ENCODE measurements at places on chromosomes 2 and 18.

GRCh38 chr2:40512256-40512655 lies 60.4 kb upstream of the SLC8A1 start:
- no peak for DNase-seq

DNA sequence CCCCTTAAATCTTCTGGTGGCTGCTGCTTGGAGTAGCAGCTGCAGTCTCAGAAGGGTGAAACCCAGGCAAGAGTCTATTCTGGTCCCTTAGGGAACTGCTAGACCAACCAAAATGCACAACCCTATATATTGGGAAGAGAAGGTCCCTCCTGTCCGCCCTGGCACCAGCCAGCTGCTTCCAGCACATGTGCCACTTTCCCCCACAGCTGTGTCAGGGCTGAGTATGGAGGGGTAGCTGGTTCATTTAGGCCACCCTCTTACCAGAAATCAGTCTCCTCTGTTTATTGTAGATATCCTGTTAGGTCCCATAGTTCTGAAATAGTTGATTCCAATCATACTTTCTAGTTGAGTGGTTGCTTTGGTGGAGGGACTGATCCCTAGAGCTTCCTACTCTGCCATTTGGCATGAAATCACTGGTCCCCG lies 68.9 kb downstream of the BIRC6 start:
- no peak for DNase-seq

DNA sequence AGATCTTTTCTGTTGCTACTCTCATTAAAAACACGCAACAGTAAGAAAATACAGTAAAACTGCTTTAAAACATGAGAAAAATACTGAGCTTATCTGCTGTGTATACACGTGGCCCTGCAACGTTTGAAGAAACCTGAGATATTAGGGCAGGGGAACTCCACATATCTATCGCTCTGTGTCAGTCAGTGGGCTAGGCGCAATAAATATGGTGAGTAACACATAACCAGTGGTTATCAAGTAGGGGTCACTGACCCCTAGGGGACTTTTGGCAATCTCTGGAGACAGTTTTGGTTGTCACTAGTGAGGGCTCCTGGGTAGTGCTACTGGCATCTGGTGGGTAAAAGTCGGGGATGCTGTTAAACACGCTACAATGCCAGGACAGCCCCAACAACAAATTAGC lies 14.9 kb downstream of the STAT1 start:
- no peak for DNase-seq

- DNase-seq = no peak
Measured at GRCh38 chr18:25289001-25289631, 62.9 kb downstream of the ZNF521 start.

DNA sequence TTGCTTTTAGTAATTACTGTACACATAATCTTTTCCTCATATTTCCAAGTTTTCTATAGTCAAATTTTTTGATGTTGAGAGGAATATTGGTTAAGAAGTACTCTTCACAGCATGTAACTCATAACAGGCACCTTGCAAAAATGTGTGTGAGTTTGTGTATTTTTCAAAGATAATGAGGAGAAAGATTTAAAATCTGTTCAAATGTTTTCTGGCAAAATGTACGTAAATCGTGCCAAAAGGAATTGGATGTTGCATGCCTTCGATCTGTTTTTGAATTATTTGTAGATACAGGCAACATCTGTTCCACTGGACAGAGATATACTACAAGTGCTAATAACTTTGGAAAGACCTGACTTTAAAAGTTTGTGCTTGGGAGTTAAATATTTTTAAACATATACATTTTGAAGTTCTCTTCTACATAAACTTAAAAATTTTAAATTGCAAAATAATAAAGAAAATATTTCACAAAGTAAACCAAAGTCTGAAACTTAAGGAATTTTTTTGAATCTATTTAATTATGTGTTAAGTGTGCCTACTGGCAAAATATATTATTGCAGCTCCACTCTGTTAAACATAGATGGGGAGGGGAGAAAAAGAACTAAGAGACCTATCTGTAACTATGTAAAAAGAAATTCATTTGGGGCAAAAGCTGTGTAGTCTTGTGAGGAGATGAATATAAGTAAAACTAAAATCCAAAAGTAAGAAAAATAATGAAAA lies 133.5 kb upstream of the UBE2E3 start:
- no peak for DNase-seq

DNA sequence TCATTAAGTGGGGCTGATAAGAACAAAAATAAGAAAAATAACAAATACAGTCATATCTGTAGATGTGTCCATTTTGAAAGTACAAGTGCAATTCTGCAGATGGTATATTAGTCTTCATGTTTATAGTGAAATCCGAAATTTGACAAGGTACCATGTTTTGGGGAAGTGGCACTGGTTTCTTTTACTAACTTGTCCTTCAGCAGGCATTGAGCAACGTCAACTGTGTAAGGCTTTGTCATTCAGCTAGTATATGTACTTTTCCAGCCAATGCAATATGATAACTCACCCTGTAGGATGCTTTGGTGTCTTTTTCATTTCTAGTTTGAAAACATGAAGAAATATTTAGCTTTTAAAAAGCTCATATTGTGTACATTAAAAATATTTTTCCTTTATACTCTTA lies 139.9 kb downstream of the MCFD2 start:
- no peak for DNase-seq

DNA sequence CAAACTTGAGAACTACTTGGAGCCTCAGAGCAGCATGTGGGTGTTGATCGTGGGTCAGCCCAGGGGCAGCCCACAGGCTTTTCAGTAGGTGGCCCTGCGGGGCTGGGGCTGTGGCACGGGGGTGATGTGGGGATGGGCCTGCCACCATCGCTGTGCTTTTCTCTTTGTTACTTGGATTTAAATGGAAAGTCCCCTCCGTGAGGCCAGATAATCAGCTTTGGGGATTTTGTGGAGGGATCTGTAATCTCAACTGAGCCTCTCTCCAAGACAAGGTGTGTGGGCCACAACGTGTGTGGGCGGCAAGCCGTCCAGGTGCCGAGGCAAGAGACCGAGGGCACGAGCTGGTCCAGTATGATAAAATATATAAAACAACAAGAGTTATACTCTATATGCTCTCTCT lies 16.7 kb downstream of the COLEC11 start:
- no peak for DNase-seq

GRCh38 chr2:141889788-141890187 lies 241.0 kb downstream of the LRP1B start:
- DNase-seq = no peak

- no peak for DNase-seq
Measured at GRCh38 chr18:32695534-32695933, 77.3 kb downstream of the KLHL14 start.

- no peak for DNase-seq
Measured at GRCh38 chr18:62069556-62069955, 117.3 kb downstream of the PIGN start.

Data from iPS-NIHi11 (cell line).